Esophagus mucosa (tissue), 1 donor: ENCODE measurements at places on chromosomes 11 and 22. TPM values are rescaled to one million over a fixed set of nuclear protein-coding genes. Genes with fewer than 3 reads are reported as not detected.

DNA sequence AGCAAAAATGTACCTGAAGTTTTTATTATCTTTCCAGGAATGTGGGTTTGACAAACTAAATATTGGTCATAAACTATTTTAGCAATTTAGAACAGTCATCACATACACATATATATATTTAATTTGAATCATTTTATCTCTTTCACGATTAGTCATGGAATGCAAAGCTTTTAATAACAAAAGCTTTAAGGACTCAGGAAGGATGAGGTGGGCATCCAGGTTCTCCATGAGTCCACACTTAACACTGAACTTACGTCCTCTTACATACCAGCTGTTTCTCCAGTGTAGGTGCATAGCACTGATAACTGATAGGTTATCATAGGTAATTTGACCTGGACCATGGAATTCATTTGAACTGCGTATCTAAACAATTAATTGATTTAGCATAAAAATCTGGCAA lies 28.1 kb upstream of the GNAZ start:
- no peak for ATAC-seq

The MUC5B gene
- total RNA-seq, result 16.0 TPM

DNA sequence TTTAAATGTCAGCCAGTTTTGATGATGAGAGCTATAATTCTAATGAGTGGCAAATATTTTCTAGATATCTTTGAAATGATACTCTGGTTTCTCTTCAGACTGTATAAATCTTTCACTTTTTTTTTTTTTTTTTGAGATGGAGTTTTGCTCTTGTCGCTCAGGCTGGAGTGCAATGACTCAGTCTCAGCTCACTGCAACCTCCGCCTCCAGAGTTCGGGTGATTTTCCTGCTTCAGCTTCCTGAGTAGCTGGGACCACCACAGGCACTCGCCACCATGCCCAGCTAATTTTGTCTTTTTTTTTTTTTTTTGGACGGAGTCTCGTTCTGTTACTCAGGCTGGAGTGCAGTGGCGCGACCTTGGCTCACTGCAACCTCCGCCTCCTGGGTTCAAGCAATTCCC lies 113.6 kb downstream of the TEAD1 start:
- ATAC-seq, result no peak

- peak; percentile 77 for ATAC-seq
Measured at GRCh38 chr11:623999-624704, 603 bp downstream of the CDHR5 start.

The SLC22A9 gene
- not detected for total RNA-seq

- no peak for ATAC-seq
Measured at GRCh38 chr11:78020246-78020645, 2.8 kb downstream of the KCTD14 start.
